ENCODE measurements at places on chromosomes 6 and 20.

DNA sequence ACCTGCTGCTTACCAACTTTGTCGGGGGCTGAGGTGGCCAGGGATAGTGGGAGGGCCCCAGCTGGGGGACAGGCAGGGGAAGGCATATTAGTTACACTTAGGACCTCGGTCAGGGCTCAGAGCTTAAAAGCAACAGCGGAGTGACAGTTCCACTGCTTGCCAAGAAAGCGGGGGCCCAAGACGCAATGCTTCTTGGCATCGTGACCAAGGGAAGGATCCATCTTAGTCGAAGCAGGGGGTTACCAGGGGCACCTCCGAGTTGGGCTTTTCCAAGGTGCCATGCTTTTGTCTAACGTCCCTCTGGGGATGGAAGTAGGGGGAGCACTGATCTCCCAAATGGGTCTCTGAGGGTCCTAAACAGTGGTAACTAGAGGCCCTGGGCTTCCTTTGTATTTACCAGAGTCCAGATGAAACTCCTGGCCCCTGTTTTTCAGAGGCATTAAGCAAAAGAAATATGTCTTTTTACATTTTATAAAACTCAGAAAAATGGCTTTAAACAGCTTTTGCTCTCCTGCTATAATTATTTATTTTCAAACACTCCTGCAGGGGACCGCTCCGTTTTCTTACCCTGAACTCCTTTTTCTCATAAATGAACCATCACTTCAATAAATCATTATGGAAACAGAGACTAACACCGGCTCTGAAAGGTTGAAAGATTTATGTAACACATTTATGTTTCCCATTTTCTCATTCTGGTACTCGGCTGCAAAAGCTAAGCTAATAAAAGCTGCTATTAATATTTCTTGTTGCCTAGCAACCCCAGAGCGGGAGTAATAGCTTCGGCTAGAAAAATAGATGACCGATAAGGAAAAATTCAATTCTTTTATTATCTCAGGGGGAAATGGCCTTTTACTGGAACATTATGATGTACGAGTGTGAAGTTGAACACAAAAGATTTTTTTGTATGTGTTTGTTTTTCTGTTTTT lies 100.4 kb downstream of the TOX2 start:
- DNase-seq: no peak

GRCh38 chr6:1856381-1856780 lies 246.7 kb downstream of the FOXC1 start:
- DNase-seq: peak; percentile 13

- no peak for DNase-seq
These were observed 594.4 kb downstream of the QKI start for GRCh38 chr6:164008902-164009301.

- DNase-seq: peak; percentile 18
These were observed 66.7 kb upstream of the ARID1B start for GRCh38 chr6:156710479-156710878.

- DNase-seq: no peak
These were observed 2.0 kb downstream of the VSTM2L start for GRCh38 chr20:37904845-37905373.

DNA sequence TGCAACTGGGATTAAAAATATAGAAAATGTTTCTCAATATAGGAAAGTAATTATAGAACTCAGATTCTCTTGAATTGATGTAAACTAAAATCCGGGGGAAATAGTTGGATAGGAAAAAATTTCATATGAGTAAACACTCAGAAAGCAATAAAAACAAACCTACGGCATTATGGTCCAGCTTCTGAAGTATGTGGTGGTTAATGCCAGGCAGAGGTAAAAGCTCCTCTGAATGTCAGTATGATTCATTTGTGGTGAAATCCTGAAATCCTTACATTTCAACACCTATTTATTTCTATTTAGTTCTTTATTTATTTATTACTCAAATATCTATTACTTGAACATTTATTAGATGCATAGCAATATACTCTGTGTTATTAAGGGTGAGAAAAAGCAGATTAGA lies 145.1 kb downstream of the RIMS1 start:
- DNase-seq: peak; percentile 18

- DNase-seq: no peak
These were observed 69.2 kb upstream of the TRAF3IP2 start for GRCh38 chr6:111674883-111675282.

DNA sequence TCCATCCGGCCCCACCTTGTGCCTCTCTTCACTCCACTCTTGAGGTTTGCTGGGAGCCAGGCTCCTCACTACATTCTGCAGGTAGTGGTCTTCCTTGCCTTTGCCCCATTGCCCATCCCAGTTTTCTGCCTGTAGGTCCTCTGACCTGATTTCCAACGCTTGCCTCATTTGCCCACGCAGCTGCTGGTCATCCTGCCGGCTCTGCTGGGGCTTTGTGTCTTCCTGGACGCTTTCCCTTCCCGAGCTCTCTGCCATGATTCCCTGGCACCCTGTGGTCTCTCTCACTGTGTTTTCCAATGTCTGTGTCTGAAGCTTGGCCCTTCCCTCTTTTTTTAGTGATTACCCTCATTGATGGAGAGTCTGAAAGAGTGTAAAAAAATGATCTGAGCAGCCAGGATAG lies 451.6 kb downstream of the UTRN start:
- no peak for DNase-seq

GRCh38 chr6:4191271-4191721 lies 55.9 kb upstream of the ECI2 start:
- DNase-seq: no peak

GRCh38 chr20:49825521-49826033 lies 12.9 kb downstream of the SLC9A8 start:
- DNase-seq: no peak

DNA sequence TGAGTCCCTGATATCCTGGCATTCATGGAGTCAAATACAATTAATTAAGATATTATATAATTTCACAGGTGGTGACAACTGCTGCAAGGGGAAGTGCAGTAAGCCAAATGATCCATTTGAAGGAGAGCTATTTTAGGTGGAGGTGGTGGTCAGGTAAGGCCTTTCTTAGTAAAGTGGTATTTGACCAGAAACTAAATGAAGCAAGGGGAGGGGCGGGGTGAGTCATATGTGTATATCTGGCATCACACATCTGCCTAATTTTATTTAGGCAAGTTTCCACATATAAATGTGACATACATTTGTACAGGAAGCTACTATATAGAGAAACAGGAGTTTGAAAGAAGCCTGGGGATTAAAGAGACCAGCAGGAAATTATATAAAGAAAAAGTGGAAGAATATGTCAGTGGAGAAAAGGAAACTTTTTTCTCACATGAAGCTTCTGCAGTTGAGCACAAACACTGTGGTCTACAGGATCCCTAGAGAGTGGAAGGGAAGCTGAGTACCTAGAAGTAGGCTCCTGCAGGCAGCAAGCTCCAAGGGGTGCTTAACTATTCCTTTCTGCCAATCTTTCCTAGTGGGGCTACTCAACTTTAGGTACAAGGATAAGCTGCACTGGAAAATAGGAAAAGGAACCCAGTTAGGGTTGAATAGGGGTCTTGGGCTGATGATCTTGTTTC lies 99.6 kb downstream of the OGFRL1 start:
- no peak for DNase-seq

- peak; percentile 9 for DNase-seq
These were observed 336.4 kb upstream of the HSF2 start for GRCh38 chr6:122063076-122063475.

DNA sequence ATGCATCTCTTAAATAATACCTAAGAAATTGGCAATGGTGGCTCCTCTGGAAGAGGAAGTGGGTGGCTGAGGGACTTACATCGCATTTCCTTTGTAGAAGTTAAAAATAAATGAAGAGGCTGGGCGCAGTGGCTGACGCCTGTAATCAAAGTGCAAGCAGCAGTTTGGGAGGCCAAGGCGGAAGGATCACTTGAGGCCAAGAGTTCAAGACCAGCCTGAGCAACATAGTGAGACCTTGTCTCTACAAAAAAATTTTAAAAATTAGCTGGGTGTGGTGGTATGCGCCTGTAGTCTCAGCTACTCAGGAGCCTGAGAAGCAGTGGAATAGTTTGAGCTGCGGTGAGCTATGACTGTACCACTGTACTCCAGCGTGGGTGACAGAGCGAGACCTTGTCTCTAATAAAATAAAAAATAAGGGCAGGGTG lies 12.2 kb upstream of the NCOA3 start:
- DNase-seq: no peak

DNA sequence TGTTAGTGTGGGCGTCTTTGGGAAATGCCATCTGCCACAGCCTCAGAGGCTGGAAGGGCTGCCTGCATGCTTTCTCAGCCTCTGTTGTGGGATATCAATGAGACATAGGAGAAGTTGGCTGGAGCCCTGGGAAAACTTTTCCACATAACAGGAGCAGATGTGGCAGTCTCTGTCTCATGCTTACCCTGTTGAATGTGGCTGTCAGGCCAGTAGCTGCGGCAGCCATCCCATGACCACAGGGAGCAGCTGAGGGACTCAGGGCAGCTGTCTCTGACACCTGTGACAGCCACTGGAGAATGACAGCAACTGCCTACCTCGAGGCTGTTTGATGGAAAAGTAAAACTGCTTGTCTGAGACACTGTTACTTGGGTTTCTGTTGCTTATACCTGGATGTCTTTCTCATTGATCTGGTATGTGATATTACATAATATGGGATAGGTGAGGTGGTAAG lies 64.4 kb downstream of the TULP4 start:
- DNase-seq: no peak

DNA sequence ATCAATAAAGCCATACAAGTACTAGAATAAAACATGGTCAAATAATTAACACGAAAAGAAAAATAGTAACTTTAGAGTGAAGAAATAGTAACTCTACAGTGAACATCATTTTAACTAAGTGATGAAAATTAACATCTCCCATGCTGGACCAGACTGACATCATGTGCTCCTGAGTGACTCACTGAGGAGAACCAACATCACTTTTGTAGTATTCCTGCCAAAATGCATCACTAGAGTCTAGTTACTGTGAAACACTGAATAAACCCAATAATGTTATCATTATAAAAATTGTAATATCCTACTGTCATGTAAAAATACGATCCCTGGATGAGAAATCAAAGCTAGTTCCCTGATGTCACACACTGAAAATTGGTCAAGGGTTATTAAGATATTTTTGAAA lies 361.3 kb downstream of the CD109 start:
- DNase-seq: no peak

DNA sequence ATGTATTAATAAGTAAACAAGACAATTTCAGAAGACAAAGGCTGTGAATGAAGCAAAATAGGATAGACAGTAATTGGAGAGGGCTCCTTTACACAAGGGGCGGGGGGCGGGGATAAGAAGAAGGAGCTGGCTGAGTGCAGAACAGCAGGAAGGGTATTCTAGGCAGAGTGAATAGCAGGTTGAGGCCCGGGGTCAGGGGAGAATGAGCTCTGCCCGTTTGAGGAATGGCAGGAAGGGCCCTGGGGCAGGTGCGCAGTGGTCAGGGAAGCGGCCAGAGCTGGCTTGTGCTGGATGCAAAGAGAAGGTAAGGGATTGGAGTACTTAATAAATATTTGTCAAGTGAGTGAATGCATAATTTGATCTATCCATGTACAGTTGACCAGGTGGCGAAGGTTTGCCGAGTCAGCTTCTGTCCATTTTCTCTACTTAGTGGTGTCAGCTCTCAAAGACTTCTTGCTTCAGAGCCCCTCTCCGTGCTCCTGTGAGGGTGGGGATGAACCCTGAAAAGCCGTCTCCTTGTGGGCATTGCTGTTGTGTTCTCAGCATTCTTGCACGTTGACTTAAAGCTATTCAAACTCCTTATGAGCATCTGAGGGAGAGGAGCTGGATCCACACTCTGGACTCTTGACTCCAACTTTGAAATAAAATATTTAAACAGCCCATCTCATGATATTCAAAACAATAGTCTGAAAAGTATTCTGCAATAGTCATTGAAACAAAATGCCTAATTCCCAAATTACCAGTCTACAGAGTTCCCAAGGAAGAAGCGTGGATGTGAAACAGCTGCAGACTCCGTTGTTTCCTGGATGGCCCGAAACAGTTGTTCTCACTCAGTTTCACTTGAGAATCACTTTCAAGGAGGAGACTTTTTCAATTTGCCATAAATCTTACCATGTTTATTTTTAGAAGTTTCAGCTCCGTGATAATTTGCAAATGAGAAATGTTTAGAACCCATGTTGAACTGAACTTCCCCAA lies 105.1 kb downstream of the EDN3 start:
- DNase-seq: no peak

GRCh38 chr6:31567531-31568370 lies 4.3 kb upstream of the LTA start:
- no peak for DNase-seq

GRCh38 chr6:30682143-30683117 lies 4.0 kb downstream of the PPP1R18 start:
- DNase-seq: peak; percentile 82

- peak; percentile 20 for DNase-seq
These were observed 824 bp downstream of the MPC1 start for GRCh38 chr6:166381733-166382499.

- no peak for DNase-seq
These were observed 73.4 kb upstream of the FBXO30 start for GRCh38 chr6:145887969-145888368.

DNA sequence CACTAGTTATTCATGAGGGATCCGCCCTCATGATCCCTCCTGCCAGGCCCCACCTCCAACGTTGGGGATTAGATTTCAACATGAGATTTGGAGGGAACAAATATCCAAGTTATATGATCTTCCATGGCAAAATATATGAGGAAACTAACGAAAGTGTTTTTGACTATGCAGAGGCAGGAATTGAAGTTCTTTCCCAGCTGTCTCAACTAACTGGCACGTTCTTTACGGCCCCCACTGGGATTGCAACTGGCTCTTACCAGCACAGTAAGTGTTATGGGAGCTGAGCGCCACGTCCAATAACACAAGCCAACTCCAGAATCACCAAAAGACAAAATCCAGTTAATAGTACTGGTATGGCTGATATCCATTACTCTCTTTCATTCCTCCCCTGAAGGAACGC lies 66.6 kb downstream of the ECT2L start:
- no peak for DNase-seq

DNA sequence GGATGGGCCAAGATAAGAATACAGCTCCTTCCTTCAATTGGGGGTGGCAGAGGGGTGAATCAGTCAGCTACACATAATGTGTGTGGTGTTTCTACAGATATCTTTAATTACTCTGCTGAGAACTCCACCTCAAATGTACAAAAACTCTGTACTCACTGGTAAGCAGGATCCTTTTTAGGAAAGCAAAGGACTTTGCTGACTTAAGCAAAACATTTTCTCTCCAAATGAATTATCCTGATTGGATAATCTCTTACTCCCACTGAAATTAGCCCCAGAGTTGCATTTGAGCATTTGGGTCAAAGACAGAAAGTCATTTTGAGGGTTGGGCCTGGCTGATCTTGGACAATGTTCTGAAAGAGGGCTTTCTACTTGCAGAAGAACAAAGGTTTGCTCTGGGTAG lies 13.4 kb downstream of the HLA-G start:
- no peak for DNase-seq

DNA sequence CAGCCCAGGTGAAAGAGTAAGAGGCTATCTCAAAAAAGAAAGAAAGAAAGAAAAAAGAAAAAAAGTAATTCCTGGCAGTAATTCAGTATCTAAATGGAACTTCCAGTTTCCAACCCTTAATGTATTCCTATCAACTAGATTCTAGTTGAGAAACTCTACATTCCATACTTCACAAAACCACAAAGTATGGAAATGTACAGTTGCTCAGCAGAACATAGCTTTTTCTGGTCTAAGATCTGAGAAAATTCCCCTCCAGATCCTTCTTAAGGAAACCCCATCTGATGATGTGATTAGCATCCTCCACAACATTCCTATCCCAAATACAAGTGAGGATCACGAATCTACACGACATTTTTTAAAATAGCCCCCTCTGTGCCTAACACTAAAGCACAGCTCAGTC lies 3.6 kb downstream of the ARMH2 start:
- DNase-seq: no peak
